ENCODE measurements at places on chromosomes 13 and 19.

DNA sequence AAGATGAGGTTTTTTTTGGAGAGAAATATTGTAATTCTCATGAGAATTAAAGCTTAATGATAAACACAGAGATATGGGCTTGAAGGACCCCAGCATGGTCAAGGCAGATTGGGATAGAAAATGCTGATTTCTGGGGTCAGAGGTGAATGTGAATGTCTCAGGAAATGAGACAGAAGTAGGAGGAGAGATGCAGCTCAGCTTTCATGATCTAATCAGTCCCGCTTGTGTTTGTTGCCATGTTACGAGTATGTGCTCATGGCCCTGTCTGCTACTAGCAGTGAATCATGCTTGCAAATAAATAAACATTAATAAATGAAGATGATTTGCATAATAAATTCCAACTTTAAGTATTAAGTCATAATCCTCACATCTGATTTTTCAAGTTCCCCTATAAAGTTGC is 23.0 kb upstream of the NDFIP2 start:
- no peak for DNase-seq

GRCh38 chr13:75316427-75316826 is 165.5 kb downstream of the TBC1D4 start:
- DNase-seq, result no peak

DNA sequence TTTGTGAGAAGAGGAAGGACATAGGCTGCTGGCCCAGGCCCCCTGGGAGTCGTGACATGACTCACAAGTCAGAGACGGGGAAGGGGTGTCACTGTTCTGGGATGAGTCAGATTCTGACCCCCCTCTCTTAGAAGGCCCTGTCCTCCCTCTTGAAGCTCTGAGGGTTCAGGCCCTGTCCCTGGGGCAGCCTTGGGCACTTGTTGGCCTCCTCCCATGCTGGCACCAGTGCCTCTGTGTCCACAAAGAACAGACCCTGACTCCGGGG is 2.7 kb upstream of the CEACAM7 start:
- no peak for DNase-seq

DNA sequence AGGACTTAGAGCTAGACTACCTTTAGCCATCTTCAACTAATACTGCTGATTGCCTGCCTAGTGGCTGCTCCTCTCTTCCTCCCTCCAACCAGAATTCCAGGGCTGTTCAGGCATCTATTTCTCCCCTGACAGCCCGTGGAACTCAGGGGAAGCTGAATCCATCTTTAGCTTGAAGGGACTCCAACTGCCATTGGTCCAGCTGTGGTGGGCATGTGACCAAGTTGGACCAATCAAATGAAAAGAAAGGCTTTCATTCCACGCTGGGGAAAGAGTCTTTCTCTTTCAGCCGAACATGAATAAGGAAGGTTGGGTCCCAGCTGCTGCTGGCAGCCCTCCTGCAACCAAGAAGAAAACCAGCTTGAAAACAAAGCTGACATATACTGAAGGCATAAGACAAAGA is 168.5 kb upstream of the OBI1 start:
- no peak for DNase-seq

GRCh38 chr19:21568816-21569493 is 63.6 kb downstream of the ZNF429 start:
- DNase-seq, result peak; percentile 85

DNA sequence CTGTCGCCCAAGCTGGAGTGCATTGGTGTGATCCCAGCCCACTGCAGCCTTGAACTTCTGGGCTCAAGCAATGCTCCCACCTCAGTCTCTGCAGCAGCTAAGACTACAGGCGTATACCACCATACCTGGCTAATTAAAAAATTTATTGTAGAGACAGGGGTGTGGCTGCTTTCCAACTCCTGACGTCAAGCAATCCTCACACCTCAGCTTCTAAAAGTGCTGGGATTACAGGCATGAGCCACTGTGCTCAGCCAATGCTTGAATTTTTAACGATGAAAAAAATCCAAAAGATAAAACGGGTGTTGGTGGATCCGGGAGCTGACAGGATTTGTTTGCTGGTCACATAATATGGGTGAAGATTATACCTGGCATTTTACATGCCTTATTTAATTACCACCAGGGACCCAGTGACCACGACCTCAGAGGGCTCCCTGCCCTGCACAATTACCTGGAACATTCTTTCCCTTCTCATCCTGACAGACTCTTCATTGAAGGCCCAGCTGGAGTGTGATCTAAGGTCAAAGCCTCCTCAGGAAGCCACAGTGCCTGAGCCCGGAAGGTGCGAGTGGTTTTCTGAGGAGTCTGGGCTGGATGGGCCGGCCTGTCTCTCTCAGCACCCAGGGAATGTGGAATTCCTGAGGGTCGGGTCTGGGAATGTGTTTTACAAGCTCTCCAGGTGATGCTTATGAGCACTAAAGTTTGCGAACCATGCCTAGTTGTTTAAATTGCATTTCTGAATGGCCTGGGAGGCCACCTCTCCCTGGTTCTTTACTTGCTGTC is 193.3 kb downstream of the USP12 start:
- no peak for DNase-seq

- no peak for DNase-seq
Observed at GRCh38 chr19:55370305-55370988, at the start of gene IL11. TSS of gene IL11 (minus strand) at chr19:55370463. CDS start at chr19:55370310, 153 bp downstream.

GRCh38 chr19:56333506-56333905 is 18.9 kb upstream of the ZSCAN5A start:
- no peak for DNase-seq

DNA sequence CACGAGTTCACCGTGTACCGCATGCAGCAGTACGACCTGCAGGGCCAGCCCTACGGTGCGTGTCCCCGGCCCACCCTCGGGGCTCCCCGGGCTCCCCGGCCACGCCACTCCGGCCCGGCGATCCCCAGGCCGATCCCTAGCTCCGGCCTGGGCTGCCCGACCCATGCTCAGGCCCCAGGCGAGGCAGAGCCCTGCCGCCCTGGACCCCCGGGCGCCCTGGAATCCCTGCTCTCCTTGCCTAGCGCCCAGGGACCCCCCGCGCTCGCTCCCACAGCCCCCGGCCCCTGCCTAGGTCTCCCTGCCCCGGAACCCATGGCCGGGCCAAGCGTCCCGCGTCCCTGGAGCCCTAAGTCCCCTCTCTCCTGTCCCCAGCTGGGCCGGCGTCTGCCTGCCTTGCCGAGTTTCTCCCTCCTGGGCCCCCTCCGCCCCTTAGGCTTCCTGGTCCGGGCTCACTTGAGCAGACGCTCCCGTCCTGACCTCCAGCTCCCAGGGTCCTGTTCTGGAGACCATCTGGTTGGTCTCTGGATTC is 494 bp downstream of the NCLN start:
- no peak for DNase-seq

GRCh38 chr13:111967572-111968201 is 99.3 kb upstream of the SOX1 start:
- DNase-seq, result no peak

- DNase-seq, result no peak
Observed at GRCh38 chr13:112897956-112898620, 70.9 kb upstream of the MCF2L start.

- no peak for DNase-seq
Observed at GRCh38 chr13:20161951-20162300, 1.1 kb upstream of the GJA3 start.

- DNase-seq, result no peak
Observed at GRCh38 chr13:103195762-103196161, 129.5 kb upstream of the SLC10A2 start.

- peak; percentile 39 for DNase-seq
Observed at GRCh38 chr19:3440082-3440481, 40.2 kb downstream of the SMIM24 start.

GRCh38 chr19:32350471-32350865 is 5.1 kb downstream of the ZNF507 start:
- DNase-seq, result no peak

GRCh38 chr19:3707868-3708206 is 347 bp upstream of the TJP3 start:
- no peak for DNase-seq

DNA sequence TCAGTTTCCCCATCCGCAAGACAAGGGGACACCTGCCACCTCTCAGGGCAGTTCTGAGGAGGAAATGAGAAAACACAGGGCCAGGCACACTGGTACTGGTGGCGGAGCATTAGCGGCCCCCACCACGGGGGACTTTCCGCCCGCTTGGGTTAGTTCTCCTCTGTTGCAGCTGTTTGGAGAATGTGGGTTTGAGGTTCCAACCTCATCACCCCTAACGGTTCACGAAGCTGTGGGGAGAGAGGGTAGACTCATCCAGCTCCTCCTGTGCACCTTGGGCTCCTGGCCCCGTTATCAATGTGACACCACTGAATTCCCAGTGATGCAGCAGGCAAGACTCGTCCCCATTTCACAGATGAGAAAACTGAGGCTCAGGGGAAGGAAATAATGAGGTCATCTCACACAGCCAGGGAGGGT is 10.3 kb downstream of the PTPRS start:
- DNase-seq, result no peak

DNA sequence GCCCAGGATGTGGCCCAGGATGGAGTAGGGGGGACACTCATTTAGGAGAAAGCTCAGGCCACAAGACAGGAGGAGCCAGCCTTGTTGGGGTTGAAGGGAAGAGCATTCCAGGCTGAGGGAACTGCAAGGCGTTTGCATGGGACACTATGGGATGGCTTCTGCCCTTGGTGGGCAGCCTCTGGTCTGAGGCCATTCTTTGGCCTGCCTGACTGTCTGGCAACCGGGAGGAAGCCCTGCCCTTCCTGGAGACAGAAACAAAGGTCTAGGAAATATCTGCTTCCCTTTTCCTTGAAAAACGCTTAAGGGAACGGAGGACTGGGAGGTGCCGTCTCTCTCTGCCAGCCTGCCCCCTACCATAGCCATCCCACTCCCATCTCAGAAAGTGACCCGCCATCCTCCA is 2.8 kb upstream of the ICAM1 start:
- DNase-seq, result no peak

- DNase-seq, result no peak
Observed at GRCh38 chr13:48993150-48993549, 17.4 kb downstream of the FNDC3A start.

GRCh38 chr13:97569841-97570240 is 135.9 kb downstream of the RAP2A start:
- DNase-seq, result no peak
